Neural progenitor cell (in vitro differentiated cells): ENCODE measurements at places on chromosomes 3 and 15.

DNA sequence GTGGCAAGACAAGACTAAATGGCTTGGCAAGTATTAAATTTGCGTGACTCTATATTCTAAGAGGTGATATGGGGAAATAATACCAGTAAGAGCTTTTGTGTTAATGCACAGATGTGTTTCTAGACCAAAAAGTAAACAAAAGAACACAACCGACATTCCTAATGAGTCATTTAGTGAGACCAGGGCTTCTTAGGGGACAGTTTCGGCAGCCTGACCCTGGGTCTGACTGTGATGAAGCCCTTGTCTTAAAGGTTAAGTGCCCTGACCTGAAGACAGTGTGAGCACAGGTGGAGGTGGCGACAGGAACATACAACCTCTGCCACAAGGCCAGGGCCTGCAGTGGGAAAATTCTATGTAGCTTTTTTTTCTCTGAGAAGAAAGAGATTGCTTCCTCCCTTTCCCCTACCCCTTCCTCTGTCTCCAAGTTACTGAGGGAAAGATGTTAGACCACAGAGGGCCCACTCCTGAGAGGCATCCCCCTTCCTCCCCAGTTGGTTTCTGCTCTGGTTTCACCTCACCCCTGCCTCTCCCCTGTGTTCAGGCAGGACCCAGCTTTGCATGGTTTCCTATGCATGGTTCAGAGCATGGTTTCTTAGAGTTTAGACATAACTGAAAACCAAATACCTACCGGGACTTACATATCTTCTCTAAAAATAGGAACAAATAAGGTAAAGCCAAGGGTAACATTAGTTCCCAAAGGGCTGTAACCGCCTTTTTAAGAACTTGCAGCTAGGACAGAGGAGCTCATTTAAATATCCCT is 24.8 kb upstream of the CMTM7 start:
- no peak for DNase-seq
- H3K27me3 ChIP-seq: no peaks in the 10 kb centered on the region
- H3K36me3 ChIP-seq: no peaks in the 10 kb centered on the region
- no peak overlapping the region for H3K4me3 ChIP-seq
- H3K27ac ChIP-seq: no peak overlapping the region
- H3K4me1 ChIP-seq: peaks cover 3% of the 10 kb centered on the region

- no peaks in the 10 kb centered on the region for H3K27me3 ChIP-seq
- H3K27ac ChIP-seq: no peak overlapping the region
- H3K4me1 ChIP-seq: peaks cover 22% of the 10 kb centered on the region
- peak; percentile 80 for DNase-seq
Observed at GRCh38 chr3:184679056-184679816, 32.6 kb downstream of the MAGEF1 start.

- no peaks in the 10 kb centered on the region for H3K27me3 ChIP-seq
- H3K27ac ChIP-seq: no peak overlapping the region
- no peak overlapping the region for H3K4me3 ChIP-seq
- no peak for DNase-seq
- H3K36me3 ChIP-seq: no peaks in the 10 kb centered on the region
Observed at GRCh38 chr3:171906951-171907676, 64.0 kb downstream of the TMEM212 start.

GRCh38 chr3:194255252-194256039 is 95.7 kb downstream of the CPN2 start:
- H3K27ac ChIP-seq: no peak overlapping the region
- DNase-seq: no peak
- H3K4me1 ChIP-seq: peaks cover 14% of the 10 kb centered on the region
- no peak overlapping the region for H3K4me3 ChIP-seq
- no peaks in the 10 kb centered on the region for H3K36me3 ChIP-seq
- H3K27me3 ChIP-seq: no peaks in the 10 kb centered on the region

DNA sequence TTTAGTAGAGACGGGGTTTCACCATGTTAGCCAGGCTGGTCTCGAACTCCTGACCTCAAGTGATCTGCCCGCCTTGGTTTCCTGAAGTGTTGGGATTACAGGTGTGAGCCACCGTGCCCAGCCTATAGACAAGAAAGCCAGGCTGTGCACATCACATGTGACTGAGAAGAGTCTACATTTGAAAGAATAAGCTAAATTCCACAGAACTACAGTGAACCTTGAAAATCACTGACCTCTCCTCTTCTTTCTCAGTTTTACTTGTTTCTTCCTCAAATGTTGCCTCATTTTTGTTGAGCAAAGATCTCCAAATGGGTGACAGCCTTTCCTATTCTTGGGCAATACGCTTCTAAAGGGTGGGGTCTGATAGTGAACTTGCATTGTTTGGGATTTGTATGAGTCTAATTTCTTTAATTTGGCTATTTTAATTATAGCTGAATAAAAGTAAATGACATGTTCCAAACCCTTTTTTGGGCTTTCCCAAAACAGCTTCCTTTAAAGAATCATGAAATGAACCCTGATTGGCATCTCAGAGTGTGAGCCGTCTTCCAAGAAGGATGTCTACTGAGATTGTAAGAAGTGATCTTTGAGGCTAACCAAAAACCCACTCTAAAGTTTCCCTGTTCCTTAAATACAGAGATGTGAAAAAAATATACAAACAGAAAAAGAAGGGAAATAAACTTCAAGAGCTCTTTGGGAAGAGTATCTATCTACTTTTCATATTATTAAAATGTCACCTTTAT is 21.6 kb upstream of the SPTBN5 start:
- no peaks in the 10 kb centered on the region for H3K36me3 ChIP-seq
- no peak overlapping the region for H3K4me3 ChIP-seq

DNA sequence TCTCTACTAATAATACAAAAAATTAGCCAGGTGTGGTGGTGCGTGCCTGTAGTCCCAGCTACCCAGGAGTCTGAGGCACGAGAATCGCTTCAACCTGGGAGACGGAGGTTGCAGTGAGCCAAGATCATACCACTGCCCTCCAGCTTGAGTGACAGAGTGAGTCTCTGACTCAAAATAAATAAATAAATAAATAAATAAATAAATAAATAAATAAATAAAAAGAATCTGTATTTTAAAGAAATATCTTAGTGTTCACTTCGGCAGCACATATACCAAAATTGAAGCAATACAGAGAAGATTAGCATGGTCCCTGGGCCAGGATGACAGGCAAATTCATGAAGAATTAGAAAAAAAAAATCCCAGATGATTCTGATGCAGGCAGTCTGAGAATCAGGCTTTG is 51.9 kb downstream of the ROBO2 start:
- H3K27ac ChIP-seq: no peak overlapping the region
- H3K36me3 ChIP-seq: no peaks in the 10 kb centered on the region
- DNase-seq: no peak
- H3K4me1 ChIP-seq: peaks cover 7% of the 10 kb centered on the region
- no peaks in the 10 kb centered on the region for H3K27me3 ChIP-seq
- no peak overlapping the region for H3K4me3 ChIP-seq

- no peaks in the 10 kb centered on the region for H3K27me3 ChIP-seq
- no peak overlapping the region for H3K4me3 ChIP-seq
- H3K27ac ChIP-seq: no peak overlapping the region
- DNase-seq: no peak
- H3K4me1 ChIP-seq: no peaks in the 10 kb centered on the region
Observed at GRCh38 chr15:60917461-60918145, 311.5 kb downstream of the RORA start.

DNA sequence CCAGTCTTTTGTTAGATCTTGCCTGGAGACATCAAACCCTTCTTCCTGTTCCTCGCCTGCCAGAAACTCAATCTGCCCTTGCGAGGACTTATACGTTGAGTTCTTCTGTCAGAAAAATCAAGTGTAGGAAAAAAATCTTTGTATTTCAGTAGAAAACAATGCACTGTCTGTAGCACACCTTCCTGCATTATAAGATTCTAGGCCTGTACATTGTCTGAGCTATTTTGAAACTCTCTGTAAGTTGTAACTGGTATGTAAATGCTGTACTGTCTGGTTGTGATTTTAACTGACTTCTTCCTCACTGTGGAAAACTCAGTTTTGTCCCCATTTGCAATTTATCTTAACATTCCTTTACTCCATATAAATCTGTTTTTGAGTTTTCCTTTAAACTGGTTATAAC is 17.7 kb upstream of the XIRP1 start:
- H3K27me3 ChIP-seq: no peaks in the 10 kb centered on the region
- H3K4me1 ChIP-seq: peaks cover 15% of the 10 kb centered on the region
- no peak overlapping the region for H3K27ac ChIP-seq
- H3K36me3 ChIP-seq: no peaks in the 10 kb centered on the region
- no peak for DNase-seq

GRCh38 chr3:194103505-194103904 is 32.4 kb upstream of the HES1 start:
- H3K4me1 ChIP-seq: peaks cover 36% of the 10 kb centered on the region
- no peak overlapping the region for H3K4me3 ChIP-seq
- no peak overlapping the region for H3K27ac ChIP-seq
- no peaks in the 10 kb centered on the region for H3K36me3 ChIP-seq

DNA sequence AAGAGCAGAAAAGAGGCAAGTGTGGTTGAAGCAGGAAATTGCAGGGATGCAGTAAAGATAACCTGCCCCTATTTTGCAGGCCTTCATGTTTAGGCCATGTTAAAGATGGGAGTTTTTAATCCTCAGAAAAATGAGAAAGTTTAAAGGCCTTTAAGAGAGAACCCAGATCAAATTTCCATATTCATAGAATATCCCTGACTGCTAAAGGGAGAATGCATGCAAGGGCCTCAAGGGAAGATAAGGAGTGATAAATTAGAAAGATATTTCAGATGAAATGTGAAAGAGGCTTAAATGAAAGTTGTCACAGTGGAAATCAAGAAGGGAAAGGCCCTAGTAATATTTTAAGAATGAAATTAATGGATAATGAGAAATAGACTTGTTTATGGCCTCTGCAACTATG is 292.1 kb downstream of the SATB1 start:
- H3K4me3 ChIP-seq: no peak overlapping the region
- DNase-seq: no peak
- no peak overlapping the region for H3K27ac ChIP-seq
- peaks cover 12% of the 10 kb centered on the region for H3K4me1 ChIP-seq
- no peaks in the 10 kb centered on the region for H3K36me3 ChIP-seq

DNA sequence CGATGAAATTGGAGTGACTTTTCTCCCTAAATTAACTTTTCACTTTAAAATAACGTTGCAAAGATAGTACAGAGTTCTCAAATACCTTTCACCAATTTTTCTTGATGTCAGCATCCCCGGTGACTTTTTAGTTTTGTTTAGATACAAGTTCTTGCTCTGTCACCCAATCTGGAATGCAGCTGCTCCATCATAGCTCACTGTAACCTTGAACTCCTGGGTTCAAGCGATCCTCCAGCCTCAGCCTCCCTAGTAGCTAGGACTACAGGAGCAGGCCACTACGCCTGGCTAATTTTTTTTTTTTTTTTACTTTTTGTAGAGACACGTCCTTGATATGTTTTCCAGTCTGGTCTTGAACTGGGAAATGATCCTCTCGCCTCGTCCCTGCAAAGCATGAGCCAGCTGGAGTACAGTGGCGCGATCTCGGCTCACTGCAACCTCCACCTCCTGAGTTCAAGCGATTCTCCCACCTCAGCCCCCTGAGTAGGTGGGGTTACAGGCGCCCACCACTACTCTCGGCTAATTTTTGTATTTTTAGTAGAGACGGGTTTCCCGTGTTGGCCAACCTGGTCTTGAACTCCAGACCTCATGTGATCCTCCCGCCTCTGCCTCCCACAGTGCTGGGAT is 747 bp downstream of the NSUN3 start:
- H3K27ac ChIP-seq: peak overlapping the region; percentile 96
- H3K36me3 ChIP-seq: no peaks in the 10 kb centered on the region
- no peak for DNase-seq
- no peaks in the 10 kb centered on the region for H3K27me3 ChIP-seq
- H3K4me1 ChIP-seq: peaks cover 14% of the 10 kb centered on the region

- H3K36me3 ChIP-seq: no peaks in the 10 kb centered on the region
- no peak overlapping the region for H3K27ac ChIP-seq
- peak; percentile 9 for DNase-seq
- H3K4me3 ChIP-seq: no peak overlapping the region
- peaks cover 8% of the 10 kb centered on the region for H3K27me3 ChIP-seq
Observed at GRCh38 chr3:101780661-101781060, 1.6 kb downstream of the NXPE3 start.

DNA sequence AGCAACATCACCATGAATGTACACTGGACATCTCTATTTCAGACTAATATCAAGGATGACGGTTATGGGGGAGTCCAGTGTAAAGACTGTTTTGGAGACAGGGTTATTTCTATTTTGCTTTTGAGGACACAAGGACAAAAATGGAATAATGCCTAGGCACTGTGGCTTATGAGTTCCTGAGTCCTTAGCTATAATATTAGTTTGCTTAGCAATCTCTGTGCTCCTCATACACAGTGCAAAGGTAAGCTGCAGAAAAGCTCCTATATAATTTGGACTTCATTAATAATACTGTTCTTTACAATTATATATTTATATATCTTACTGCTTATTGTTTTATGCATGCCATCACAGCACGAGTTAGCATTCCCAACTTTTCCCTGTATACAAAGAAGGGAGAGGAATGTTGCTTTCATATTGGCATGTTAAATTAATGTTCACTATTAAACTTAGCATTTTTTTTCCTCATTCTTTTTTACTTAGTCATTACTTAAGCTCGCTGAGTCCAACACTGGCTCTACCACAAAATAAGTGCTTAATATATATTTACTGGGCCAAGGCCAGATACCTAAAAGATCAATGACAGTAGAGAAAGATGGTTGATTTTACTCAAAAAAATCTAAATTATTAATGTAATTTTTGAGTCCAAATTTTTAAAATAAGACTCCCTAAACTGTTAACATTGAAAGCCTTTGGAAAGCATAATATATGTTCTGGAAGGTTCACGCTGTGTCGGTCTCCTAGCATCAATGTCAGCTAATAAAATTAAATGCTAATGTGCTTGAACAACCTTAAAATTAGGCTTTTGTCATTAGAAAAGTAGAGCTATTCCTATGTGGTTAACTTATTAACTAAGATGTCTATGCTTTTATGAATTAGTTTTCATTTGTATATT is 13.8 kb downstream of the THBS1 start:
- H3K4me3 ChIP-seq: no peak overlapping the region
- no peaks in the 10 kb centered on the region for H3K27me3 ChIP-seq
- H3K4me1 ChIP-seq: peaks cover 3% of the 10 kb centered on the region
- H3K27ac ChIP-seq: no peak overlapping the region
- H3K36me3 ChIP-seq: no peaks in the 10 kb centered on the region
- no peak for DNase-seq

GRCh38 chr15:66611257-66612053 is 45.7 kb upstream of the LCTL start:
- no peak for DNase-seq
- H3K4me1 ChIP-seq: no peaks in the 10 kb centered on the region
- no peaks in the 10 kb centered on the region for H3K27me3 ChIP-seq

DNA sequence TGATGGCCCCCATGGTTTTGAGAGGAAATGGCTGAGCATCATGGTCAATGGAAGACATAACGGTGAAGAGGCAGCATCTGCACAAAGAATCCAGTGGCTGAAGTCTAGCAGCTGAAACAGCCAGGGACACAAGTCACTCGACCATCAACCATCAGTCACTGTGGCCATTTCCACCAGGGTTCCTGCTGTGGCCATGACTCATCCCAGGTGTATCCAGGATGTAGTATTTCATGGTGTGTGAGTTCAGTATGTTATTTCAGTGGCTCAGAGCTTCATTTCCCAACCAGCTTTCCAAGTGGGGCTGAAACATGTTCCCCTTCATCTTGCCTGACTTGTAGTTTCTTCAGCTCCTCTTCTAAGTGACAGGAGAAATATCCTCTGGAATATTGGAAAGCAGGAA is 47.8 kb upstream of the WNT5A start:
- H3K4me3 ChIP-seq: no peak overlapping the region
- no peaks in the 10 kb centered on the region for H3K36me3 ChIP-seq
- no peak overlapping the region for H3K27ac ChIP-seq
- H3K27me3 ChIP-seq: no peaks in the 10 kb centered on the region
- DNase-seq: no peak
